ENCODE measurements at places on chromosomes 6 and 20.
A peak's percentile ranks its signal among the peaks of the same experiment; 100 is the strongest.

GRCh38 chr6:84770521-84770920 is 6.1 kb upstream of the TBX18 start:
- DNase-seq, result no peak

GRCh38 chr6:1474205-1474604 is 84.8 kb downstream of the FOXF2 start:
- DNase-seq, result no peak

DNA sequence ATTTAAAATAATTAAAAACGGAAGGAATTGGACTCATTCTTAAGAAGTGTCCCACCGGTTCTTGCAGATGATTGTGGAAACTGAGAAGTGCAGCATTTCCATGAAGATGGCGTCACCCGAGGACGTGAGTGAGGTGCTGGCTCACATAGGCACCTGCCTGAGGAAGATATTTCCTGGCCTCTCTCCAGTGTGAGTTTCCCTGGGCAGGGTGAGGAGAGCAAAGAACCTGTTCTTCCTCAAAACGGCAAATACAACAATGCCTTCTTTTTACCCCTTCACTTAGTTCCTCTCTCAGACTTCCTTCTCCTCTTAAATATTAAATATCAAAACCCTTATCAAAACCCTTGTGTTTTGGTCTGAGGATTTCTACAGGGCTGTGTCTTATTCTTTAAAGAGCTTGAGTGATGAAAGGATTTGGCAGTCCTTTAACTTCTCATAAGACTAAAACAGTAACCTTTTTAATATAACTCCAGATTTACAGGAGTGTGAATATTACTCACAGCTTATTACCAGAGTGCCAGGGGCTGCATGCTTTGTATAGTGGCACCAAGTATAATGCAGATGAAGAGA is 156.3 kb downstream of the CARMIL1 start:
- no peak for DNase-seq

DNA sequence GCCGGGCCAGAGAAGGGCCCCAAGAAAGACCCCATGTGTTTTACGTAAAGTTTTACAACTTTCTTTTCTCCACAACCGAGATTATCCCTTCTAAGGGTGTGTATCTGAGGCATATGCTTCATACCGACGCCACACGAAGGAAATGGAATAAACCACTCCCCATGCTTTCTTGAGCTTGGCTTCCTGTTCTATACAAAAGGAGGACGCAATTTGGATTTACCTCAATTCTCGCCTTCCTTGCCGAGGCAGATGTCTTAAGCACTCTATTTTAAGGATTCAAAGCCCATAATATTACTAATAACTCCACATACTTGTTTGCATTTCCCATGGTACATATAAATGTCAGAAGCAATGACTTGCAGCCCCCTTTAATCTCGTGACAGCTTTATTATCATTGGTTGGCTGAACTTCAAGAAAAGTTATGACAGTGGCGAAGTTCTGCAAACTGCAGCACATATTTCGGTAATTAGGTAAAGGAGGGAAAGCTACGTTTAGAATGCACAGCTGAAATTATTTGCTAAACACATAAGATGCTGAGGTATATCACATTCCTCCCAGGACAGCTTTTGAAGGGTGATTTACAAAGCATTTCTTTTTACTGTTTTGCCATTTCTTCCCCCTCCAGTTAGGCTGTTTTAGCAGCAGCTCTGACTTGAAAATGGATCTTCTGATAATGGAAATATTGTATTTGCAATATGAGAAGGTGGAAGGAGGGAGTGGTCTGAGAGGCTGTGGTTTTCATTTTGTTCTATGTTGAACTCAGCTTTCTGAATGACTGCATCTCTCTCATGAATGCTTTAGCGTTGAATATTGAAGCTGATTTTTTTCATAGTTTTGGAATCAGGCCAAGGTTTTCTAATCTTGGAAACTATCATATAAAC is 330.5 kb downstream of the EPHA7 start:
- no peak for DNase-seq

DNA sequence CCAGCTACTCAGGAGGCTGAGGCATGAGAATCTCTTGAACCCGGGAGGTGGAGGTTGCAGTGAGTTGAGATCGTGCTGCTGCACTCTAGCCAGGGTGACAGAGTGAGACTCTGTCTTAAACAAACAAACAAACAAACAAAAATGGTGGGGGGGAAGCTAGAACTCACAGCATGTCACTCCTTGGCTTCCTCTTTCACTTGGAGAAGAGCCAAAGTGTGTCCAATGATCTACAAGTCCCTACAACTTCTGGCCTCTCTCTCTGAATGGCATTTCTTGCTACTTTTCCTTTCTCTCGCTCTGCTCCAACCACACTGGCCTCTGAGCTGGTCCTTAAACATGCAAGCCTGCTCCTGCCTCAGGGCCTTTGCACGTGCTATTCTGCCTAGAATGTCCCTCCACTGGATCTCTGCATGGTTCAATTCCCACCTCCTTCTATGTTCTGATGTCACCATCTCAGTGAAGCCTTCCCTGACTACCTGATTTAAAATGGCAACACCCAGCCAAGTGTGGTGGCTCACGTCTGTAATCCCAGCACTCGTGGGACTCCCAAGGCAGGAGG is 8.1 kb downstream of the TLDC2 start:
- DNase-seq, result no peak

- DNase-seq, result no peak
Observed at GRCh38 chr20:20435453-20435852, 67.5 kb downstream of the INSM1 start.

DNA sequence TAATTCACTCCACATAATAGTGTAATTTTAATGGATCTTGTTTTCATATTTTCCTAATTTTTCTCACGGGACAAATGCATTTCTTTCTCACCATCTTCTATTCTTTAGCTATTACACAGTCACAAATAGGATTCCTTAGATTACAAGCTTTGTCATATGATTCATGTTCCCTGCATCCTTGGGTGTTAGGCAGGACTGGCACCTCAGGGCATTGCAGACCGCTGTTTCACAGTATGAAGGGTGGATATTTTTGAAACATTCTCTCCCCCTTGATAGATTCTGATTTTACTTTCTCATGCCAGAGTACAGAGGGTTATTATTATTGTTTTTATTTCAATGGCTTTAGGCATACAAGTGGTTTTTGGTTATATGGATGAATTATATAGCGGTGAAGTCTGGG is 602.5 kb downstream of the PHF3 start:
- no peak for DNase-seq

- DNase-seq, result no peak
Observed at GRCh38 chr6:83838727-83839126, 14.4 kb upstream of the RIPPLY2 start.

DNA sequence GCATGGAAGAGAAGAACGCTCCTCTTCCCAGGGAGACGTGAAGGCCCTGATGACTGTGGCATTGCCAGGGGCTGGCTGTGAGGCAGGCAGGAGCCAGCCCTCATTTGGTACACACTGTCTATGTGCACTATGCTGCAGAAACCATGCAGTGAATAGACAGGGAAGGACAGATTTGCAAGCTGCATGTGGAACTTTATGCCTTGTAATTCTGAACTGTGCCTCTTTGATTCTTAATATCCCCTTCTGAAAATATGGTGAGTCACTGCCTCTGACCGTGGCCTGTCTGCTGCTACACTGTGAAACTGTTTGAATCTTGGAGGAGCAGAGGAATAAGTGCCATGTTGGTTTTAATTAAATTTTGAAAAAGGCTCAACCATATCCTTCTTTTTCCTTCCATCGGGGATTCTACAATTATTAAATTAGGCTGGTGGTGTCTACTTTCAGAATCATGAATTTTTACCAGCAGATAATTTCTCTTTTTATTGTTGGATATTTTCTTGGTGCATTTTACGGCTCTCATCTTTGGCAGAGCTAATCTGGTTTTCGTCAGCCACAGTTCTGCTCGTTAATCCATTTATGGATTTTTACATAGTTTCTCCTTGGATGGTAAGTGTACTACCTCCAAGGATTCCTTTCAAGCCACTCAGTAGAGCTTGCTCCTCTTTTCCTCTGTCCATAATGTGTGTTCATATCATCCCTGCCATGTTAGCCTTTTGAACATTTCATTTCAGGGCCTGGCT is 301.0 kb upstream of the SLC35B3 start:
- DNase-seq, result no peak

DNA sequence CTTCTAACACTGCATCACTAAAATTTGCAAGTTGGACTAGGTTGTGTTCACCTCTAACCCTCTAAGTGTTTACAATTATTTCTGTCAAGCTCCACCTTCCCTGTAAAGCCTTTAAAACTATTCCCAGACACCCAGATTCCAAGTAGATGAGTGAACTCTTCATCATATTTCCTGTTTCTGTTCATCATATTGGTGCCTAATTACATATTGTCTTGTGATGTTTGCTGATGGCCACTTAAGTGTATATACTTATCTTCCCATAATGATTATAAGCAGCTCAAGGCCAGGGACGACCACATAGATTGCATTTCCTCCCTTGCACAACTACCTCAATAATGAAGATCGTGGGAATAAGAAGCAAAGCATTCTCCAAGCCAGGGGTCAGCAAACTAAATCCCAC is 16.8 kb downstream of the TNFRSF21 start:
- no peak for DNase-seq

- DNase-seq, result peak; percentile 8
Observed at GRCh38 chr6:100257793-100258395, 206.8 kb downstream of the SIM1 start.

DNA sequence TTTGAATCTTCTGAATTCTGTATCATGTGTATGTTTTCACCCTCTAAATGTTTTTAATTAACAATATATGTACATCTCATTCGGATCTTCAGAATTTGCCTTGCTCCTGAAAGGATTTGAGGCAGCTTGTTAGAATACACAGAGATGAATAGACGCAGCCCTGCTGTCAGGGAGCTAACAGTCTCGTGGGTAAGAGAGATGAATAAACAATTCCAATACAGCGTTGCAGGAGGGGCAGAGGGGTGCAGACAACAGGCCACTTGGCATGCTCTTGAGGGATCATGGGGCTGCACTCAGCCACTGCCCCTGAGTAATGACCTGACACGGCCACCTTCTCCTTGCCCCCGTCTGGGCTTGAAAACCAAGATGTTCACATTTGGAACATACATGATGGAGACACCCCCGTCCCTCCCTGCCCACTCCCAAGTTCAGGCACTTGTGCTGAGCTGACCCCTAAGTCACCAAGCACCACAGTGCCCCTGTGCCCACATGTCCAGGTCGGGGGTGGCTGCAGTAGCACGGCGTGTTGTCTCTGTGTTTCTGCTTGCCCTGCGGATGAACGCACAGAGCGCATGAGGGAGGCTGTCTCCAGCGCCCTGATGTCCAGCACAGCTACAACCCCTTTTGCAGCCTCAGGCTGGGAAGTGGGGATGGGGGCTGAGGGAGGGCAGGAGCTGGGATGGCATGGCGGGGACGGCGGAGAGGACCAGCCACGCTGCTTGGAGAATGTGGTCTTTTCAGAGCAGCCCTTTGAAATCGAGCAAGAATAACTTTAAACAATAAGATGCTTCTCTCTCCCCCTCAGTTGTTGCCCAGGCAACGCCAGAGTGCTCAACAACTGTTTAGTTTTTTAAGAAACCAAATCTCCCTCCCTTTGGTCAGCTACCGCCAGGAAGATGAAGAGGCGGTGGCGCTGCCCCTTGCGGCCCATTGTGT is 33.0 kb upstream of the CDH22 start:
- DNase-seq, result no peak

DNA sequence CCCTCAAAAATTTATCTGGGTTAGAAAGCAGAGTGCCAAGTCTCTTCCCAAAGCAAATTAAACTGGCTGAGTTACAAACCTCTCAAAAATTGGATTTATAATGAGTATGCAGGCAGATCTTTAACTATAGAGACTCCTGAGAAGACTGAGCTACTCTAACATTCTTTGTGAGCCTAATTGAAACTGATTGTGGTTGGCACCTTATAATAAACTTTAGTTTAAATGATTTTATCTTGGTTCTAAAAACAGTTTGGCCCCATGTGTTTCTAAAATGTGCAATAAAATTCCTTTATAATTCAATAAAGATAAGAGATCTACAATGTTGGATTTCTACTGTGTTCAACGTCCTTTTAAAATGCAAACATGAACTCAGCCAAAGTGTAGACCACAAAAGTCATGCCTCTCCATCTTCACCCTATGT is 480.2 kb upstream of the RNF217 start:
- no peak for DNase-seq

DNA sequence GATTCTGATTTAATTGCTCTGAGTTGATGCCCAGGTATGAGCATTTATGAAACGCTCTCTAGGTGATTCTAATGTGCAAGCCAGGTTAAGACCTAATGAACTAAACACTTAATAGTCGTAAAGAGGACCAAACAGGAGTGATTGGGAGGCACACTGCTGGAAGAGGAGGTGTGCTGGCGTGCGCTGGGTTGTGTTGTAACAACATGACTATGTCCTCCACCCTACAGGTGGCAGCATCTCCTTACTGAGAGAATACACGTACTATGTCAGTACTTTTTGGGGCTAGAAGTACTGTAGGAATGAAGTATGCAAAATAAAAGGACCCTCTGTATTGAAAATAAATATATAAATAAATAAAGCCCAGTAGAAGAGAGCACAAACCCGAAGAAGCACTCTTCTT is 11.9 kb downstream of the C6orf89 start:
- DNase-seq, result no peak

GRCh38 chr6:75906871-75907270 is 157.8 kb downstream of the MYO6 start:
- DNase-seq, result no peak

GRCh38 chr6:4388675-4389074 is 253.3 kb upstream of the ECI2 start:
- no peak for DNase-seq

DNA sequence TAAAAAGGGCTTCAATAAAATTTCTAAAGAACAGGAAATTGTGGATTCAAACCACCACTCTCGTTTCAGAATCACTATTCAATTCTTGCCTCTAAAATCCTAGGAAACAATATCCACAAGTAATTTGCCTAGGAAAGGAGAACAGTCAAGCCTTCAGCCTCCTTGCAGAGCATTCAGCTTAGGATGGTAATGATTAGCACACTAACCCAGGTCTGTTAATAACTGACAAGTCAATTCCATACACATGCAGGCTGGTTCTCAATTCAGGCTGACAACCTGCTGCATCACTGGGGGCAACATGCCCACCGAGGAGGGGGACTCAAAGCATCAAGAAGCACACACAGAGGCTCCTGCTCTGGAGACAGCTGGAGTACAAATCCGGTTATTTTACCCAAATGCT is 57.6 kb downstream of the GMDS start:
- DNase-seq, result no peak

GRCh38 chr6:37502703-37503291 is 3.1 kb upstream of the CCDC167 start:
- DNase-seq, result no peak

Data from NCI-H1092 (cell line).